ENCODE measurements at places on chromosomes 1 and 21.

- no peak for DNase-seq
Measured at GRCh38 chr1:69967245-69967766, 238.1 kb downstream of the LRRC40 start.

DNA sequence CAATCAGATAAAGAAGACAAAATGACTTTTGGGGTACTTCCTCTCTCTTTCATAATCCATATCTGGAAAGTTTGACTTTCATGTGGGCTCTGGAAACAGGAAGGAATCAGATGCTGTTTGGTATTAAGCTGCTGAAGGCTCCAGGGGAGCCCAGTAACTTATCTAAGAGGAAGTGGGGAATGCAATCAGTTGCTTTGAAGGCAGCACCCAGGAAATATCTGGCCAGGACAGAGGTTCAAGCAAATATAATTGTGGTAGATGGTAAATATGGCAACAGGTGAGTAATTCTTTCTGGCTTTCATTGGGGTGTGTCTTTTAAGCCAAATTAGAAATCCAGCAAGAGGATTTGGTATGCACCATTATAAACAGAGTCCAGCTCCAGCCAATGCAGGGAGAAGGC, 44.4 kb downstream of the COLGALT2 start:
- DNase-seq = no peak

- peak; percentile 2 for DNase-seq
Measured at GRCh38 chr1:155598842-155599331, 11.1 kb upstream of the MSTO1 start.

DNA sequence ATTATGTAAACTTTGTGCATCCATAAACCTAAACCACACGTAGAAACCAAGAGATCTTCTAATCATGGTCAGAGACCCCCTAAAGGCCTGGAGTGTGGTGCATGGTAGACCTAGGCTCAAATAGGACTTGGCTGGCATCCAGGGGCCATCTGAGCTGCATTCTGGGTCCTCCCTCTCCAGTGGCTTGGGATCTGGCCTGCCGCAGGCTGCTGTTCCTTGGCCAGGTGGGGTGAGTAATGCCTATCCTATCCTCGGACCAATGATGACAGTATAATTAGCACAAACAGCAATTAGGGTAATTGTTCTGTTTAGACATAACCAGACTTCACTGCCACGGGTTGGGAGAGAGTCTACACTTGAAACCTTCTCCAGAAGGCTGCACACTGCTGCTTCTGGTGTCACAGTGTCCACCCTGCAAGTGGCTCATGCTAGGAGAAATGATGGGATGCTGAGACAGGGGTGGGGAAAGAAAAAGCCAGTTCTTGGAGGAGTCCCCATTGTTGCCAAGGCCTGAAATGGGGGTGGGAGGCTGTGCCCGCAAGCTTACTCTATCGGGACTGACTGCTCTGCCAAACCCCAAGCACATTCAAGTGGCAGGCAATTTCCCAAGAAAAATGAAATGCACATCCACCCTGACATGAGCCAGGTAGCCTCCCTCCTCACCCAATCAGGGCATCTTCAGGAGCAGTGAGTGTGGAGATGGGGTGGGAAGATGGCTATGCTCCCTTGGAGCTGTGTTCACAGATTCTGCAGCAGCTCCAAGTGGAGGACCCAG, 12.5 kb upstream of the PKP1 start:
- no peak for DNase-seq

GRCh38 chr1:23446661-23447310, 22.2 kb upstream of the TCEA3 start:
- DNase-seq = no peak

GRCh38 chr1:62194651-62195544, at the start of gene L1TD1:
L1TD1 (plus strand) TSS chr1:62194849; CDS start chr1:62206629, 11,780 bp downstream.
- no peak for DNase-seq

DNA sequence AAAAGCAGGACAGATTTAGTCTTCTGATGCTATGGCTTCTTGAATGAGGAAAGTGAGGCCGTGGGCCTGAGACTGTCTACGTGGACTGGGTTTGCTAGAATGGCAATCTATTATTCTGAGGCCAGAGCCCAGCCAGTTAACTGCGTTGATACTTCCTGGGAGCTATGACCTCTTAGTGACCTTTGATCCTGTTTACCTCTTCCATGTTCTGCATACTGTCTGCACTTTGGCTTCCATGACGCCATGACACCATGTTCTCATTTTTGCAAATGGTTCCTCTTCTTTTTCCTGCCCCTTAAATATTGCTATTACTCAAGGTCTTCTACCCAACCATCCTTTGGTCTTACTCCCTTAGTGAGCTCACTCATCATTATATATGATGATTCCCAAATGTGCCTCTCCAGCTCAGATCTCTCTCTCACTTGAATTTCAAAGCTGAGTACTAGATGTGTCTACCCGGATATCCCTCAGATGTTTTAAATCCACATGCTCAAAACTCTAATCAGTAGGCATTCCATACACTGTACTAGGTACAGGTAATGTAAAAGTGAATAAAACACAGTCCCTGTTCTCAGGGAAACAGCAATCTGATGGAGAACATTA, 66.1 kb upstream of the ATP1A1 start:
- DNase-seq = no peak

- no peak for DNase-seq
Measured at GRCh38 chr1:42801832-42802473, 15.0 kb upstream of the ERMAP start.

DNA sequence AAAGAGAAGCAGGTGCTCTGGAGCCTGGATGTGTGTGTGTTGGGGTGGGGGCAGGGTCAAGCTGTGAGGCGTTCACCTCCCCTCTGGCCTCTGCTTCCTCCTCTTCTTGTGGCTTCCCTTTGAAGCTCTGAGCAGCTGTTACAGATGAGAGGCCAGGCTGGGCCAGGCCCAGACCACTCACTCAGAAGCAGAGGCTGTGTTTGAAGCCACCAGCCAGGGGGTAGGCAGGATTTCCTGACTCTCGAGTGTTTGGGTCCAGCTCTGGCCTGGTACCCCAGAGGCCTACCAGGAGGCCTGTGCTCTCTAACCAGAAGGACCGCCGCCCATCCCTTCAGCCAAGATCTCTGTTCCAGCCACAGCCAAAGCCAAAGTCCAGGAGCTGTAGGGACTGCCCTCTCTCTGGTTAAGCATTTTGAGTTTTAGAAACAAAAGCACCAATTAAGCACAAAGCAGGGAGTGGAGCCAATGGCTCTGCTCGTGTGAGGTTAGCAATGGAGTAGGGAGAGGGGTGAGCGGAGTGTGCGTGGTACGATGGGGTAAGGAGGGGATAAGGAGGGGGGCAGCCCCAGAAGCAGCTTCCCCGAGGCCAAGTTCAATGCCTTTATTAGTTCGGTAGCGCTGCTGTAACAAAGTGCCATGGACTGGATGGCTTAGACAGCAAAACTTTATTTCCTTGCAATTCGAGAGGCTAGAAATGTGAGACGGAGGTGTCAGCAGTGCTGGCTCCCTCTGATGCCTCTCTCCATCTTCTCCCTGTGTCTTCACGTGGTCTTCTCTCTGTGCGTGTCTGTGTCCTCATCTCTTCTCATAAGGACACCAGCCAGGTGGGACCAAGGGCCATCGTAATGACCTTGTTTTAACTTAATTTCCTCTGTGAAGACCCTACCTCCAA, 20.5 kb downstream of the RCSD1 start:
- DNase-seq = no peak
